ENCODE measurements at places on chromosomes 6 and 20. TPM values are rescaled to one million over a fixed set of nuclear protein-coding genes. Genes with fewer than 3 reads are reported as not detected.

- no peak for DNase-seq
- no peaks in the 10 kb centered on the region for H3K4me1 ChIP-seq
Observed at GRCh38 chr6:14477559-14477958, 360.0 kb downstream of the CD83 start.

- no peaks in the 10 kb centered on the region for H3K36me3 ChIP-seq
- no peak for DNase-seq
- H3K4me3 ChIP-seq = no peak overlapping the region
Observed at GRCh38 chr20:46255440-46256104, 52.7 kb downstream of the CDH22 start.

- no peak for DNase-seq
- H3K27me3 ChIP-seq = no peaks in the 10 kb centered on the region
- no peak overlapping the region for H3K27ac ChIP-seq
- H3K36me3 ChIP-seq = peaks cover 44% of the 10 kb centered on the region
- H3K4me1 ChIP-seq = peaks cover 2% of the 10 kb centered on the region
- H3K4me3 ChIP-seq = no peak overlapping the region
Observed at GRCh38 chr6:82182756-82183155, 64.8 kb downstream of the IBTK start.

- H3K27ac ChIP-seq = no peak overlapping the region
- H3K4me1 ChIP-seq = no peaks in the 10 kb centered on the region
- no peaks in the 10 kb centered on the region for H3K27me3 ChIP-seq
- DNase-seq = no peak
- H3K36me3 ChIP-seq = no peaks in the 10 kb centered on the region
Observed at GRCh38 chr6:140708441-140708840, 1334.0 kb upstream of the CITED2 start.

Gene GATA5
- not detected for total RNA-seq
